AML-193 (cell line): ENCODE measurements at places on chromosomes 2 and 18.

GRCh38 chr2:211928201-211928600, 610.4 kb downstream of the ERBB4 start:
- no peak for DNase-seq

DNA sequence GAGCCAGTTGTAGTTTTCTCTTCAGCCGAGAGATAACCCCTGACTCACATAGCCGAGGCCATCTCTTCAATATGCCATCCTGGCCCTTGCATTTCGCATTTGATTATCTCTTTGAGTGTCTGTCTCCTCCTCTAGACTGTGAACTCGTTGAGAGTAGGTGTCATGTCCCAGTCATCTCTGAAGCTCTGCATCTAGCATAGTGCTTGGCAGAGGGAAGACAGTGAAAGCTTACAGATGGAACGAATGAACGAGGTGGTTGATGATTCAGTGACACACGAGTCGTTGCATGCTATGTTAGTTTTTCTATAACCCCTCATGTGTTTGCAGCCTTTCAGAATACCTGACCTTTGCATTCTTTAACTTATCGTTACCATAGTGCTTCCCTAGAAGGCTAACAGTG, 59.9 kb upstream of the CYRIA start:
- DNase-seq, result no peak

- DNase-seq, result no peak
Measured at GRCh38 chr2:71807581-71808451, 339.8 kb downstream of the CYP26B1 start.

DNA sequence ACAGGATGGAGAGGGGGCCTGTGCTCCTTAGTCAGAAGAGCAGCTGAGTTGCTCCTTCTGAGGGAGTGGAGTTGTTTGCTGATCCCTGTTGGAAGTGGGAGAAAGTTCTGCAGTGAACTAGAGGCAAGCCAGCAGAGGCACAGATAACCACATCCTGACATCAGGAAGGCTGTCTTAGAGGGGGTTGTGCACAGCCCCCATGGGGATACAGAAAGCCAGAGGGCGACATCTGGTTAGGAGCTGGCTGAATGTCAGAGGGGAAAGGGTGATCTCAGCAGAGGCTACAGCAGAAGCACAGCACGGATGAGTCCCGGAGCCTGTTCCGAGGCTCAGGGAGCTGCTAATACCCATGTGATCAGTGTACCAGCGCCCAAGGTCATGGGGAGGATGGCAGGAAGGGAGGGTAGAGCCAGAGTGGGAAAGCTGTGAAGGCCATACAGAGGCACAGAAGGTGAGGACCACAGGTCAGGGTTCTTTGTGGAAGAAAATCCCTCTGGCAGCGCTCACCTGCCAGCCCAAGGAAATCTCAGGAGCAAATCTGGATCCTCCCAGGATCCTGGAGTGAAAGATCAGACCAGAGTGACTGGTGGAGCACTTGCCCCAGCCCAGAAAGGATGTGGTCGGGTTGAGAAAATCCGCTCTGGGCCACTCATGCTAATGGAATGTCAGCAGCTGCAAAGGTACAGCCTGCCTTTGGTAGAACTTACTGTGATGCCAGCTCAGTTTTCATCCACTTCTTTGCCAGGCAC, 111.8 kb downstream of the STPG4 start:
- no peak for DNase-seq
